Activated naive CD4-positive, alpha-beta T cell (primary cell): ENCODE measurements at places on chromosomes 12 and 14.

DNA sequence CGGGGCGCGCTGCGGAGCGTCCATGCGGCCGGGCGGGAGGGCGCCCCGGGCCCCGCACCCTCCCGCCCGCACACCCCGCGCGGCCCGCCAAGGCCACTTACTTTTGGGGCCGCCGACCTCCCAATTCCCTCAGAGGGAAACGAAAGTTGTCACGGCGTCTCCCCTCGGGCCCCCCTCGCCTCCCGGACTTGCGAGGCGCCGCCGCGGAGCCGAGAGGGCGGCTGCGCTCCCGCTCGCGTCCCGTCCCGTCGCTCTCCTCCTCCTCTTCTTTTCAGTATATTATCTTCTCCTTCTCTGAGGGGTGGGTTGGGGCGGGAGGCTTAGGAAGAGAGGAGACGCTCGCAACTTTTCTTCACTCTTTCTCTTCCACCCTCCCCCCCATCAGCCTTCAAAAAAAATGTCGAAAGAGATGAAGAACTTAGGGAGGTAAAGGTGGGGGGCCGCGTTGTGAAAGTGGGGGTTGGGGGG lies 613 bp downstream of the DUSP16 start:
- DNase-seq, result no peak

DNA sequence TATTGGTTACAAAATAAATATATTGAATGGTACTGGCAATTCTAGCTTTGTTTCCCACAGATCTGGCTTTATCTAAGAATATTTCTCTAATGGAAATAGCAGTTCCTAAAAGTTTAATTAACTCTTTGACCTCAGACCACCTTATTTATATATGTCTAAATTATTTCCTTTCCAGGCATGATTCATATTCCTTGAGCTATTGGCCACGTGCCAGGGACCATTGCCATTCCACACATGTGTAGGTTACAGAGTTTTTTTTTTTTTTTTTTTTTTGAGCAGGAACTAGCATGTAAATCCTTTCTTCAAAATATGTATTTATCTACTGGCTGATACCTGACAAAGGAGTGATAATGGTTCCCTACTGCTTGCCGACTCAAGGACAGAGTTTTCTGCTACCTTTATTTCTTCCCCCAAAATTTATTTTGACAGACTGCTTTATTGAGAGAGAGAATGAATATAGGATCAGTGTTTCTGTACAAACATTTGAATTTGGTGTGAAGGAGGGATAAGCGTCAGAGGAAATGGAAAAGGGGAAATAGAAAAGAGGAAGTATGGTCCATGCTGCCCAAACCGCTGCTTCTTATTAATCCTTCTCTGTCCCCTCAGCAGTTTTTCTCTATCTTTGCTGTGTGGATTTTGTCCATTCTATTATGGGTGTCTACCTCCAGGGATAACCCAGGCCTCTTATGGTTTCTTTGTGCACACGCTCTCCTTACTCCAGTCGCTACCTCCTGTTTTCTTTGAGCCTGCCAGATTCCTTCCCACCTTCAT lies 36.4 kb downstream of the PDE3A start:
- no peak for DNase-seq

DNA sequence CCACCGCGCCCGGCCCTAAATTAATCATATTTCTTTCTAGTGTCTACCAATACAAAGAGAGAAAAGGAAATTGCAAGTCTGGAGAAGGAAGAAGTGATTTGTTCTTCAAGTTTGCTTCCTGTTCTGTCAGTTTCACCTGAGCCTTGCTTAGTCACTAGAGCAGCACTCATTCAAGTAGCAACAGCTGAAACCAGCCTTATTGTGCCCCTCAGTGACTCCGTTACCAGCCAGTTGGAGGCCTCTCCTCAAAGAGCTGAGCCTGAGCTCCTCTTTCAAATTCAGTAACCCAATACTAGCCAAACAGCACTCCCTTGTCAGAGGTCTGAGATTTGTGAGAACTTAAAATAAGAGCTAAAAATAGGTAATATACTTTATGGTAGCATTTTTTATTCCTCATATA lies 17.4 kb downstream of the PAWR start:
- DNase-seq, result no peak

GRCh38 chr12:67237231-67237630 lies 31.9 kb upstream of the CAND1 start:
- no peak for DNase-seq

DNA sequence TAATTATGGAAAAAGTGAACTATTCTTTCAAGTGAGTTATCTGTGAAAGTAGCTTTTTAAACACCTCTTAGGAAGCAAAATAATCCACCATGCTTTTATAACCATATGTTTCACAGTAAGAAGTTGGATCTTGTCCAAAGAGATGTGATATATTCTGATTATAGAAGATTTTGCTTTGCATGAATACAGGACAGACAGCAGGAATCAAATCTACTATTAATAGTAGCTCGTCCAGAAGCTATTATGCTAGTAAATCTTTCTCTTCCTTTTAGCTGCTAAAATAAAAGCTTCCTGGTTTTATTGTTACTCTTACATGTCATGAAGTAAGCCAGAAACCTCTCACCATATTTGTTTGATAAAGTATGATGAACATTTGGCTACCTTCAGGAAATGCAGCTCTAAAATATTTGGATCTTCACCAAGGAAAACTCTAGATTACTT lies 257.0 kb downstream of the IPO8 start:
- DNase-seq, result no peak

- DNase-seq, result no peak
Measured at GRCh38 chr12:131684015-131684725, 26.7 kb upstream of the SFSWAP start.

- DNase-seq, result no peak
Measured at GRCh38 chr14:31944256-31945073, 132.6 kb upstream of the ARHGAP5 start.

DNA sequence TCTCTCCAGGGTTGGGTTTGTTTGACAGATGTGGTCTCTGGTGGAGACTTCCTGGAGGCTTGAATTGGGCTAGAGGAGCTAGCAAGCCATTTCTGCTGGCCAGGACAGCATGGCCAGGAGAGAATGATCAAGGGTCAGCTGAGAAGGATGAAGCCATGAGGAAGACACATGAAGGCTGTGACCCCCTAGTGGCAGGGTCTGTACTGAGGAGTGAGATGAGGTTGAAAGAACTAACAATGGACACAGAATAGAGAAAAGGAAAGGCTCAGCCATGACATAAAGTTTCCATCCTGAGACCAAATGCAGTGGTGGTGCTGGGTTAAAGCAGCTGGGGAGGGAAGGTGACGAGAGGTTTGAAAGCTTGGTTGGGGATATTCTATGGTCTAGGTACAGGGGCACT lies 89.9 kb downstream of the NT5DC3 start:
- no peak for DNase-seq

DNA sequence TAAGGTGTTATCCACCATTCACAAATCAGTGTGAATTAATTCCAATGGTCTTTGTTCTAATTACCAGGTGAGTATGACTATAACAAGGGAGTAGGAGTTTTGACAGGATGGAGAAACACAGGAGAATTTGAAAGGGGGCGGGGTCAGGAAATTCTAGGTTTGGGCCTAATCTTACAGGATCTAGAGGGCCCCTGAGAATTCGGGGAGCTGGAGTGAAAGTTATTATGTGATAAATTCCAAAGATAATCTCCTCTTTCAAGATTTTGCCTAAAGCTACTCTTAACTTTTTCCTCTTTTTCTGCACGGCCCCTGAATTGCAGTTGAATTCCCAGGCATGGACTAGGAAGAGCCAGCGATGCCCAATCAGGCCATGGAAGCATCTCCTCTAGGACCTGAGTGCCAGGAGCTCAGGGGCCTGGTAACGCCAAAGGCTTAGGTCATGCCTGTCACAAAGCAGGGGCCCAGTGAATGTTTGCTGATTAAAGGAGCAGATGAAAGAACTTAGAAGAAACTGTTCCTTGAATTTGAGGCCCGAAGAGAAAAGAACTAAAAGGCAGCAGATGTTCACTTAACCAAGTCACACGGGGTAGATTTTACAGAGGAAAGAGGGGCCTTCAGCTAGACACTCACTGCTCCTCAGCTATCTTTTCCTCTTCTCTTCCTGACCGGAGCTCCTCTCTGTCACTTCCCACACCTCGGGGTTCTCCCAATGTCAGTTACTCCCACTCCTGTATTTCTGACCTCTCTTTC lies 195.5 kb downstream of the PPM1H start:
- DNase-seq, result no peak

GRCh38 chr12:8081251-8081920 lies 688 bp upstream of the NECAP1 start:
- no peak for DNase-seq
